ENCODE measurements at places on chromosomes 1 and 21.

- DNase-seq, result no peak
Observed at GRCh38 chr1:21897844-21898243, 39.3 kb downstream of the HSPG2 start.

GRCh38 chr1:160708118-160708517 lies 3.5 kb downstream of the CD48 start:
- DNase-seq, result no peak

GRCh38 chr1:44405031-44405797 lies at the start of gene RNF220:
TSS of gene RNF220 (plus strand) at chr1:44405255.
- peak; percentile 68 for DNase-seq

GRCh38 chr1:63892632-63893395 lies 119.0 kb downstream of the ROR1 start:
- peak; percentile 54 for DNase-seq

- DNase-seq, result no peak
Observed at GRCh38 chr1:36450919-36451305, 661 bp upstream of the OSCP1 start.

- DNase-seq, result peak; percentile 63
Observed at GRCh38 chr1:51189421-51190073, 46.5 kb upstream of the RNF11 start.

- DNase-seq, result no peak
Observed at GRCh38 chr1:173122344-173122935, 71.7 kb upstream of the TNFSF18 start.

DNA sequence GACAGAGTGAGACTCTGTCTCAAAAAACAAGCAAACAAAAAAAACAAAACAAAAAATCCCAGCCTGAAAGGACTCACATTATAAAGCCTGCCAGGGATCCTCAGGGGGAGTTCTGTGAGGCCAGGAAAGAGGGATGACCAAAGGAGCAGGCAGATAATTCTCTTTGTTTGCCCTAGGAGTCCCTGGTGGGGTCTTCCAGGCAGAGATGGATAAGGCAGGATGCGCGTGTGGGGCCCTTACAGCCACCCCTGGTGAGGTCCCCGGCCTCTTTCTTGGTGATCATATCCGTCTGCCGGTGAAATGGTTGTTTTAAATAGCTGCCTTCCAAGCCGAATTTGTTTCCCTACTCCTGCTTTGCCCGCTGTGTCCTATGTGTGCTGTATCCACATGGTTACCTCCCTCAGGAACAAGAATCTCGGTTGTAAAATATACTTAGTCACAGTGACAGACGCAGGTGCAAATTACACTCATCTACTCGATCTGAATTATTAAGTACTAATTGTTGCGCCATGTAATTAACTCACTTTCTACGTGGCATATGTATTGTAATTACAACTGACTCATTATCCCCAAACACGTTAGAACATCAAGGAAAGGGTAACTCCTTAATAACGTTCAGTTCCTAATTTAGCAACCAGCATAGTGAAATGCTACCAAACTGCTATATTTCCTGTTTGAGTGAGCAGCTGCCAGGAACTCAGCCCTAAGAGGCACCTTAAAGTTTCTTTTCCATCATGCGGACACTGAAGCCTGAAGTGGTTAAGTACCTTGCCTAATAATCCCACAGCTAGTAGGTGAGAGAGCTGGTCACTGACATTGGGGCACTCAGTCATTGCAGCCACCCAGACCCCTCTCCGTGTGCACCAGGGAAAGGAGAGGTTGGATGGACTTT lies 106.4 kb downstream of the ZSCAN20 start:
- DNase-seq, result no peak

DNA sequence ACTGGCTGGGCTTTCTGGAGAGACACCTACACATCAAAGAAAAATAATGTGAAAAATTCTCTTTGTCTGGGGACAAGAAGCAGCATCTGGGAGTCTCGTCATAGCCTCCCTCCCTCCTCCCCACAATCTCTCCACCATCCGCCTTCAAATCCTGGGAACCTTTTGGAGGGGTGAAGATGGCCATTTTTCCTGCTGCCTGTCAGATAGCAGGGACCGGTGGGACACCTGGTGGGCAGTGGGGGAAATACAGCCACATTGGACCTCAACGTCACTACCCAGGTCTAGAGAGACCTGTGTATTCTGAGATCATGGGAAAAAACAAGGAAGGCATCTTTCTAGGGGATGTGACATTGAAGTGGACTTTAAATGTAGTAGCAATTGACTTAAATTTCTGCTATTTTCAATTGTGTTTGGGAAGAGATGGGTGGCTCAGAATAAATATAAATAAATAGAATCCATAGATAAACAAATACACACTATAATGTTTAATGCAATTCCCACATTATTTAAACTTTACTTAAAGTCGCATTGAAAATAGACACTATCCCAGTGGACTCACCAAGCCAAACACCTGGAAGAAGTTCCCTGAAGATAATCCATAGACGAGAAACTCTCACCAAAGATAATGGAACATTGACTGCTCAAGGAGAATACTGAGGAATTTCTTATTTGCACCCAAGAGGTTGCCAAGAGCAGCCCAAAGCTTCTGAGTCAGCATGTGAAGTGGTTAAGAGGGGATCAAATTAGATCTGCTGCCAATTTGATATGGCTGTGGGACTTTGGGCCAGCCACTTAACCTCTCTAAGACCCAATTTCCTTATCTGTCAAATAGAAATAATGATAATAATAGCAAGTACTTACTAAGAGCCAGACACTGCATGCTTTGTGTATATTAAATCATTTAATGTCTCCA lies 147.6 kb upstream of the CAMK1G start:
- peak; percentile 58 for DNase-seq

DNA sequence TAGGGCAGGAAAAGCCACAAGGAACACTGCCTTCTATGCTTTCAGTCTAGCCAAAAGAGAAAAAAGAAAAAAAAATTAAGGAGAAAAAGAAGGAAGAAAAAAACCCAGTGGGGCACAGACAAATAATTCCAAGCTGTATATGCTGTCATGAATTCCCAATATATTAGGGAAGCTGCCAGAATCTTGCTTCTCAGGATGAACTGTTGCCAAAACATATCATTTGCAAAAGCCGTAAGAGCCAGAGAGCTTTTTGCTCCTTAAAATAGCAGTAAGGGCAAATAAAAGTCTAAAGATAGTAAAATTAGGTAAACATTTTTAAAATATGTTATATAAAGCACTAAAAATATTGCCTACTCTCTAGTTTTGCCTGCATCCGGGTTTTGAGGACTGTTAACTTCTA lies 52.1 kb downstream of the PGM1 start:
- no peak for DNase-seq

DNA sequence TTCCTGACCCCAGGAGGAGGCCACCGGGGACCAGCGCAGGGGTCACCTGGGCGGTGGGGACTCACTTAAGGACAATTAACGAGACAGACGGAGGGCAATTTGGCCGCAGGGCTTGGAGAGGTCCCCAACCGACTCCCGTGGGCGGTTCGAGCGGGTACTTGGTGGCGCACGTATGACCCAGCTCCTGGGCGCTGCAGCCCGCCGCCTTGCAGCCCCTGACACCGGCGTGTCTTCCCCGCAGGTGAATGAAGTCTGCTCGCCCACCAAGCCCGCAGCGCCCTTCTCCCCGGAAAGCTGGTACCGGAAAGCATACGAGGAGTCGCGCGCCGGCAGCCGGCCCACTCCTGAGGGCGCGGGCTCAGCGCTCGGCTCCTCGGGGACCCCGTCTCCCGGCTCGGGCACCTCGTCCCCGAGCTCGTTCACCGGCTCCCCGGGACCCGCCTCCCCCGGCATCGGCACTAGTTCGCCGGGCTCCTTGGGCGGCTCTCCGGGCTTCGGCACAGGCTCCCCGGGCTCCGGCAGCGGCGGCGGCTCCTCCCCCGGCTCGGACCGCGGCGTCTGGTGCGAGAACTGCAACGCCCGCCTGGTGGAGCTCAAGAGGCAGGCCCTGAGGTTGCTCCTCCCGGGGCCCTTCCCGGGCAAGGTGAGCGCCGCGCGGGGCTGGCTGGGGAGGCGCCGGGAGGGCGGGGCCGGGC lies 1.4 kb downstream of the KIF26B start:
- peak; percentile 78 for DNase-seq

DNA sequence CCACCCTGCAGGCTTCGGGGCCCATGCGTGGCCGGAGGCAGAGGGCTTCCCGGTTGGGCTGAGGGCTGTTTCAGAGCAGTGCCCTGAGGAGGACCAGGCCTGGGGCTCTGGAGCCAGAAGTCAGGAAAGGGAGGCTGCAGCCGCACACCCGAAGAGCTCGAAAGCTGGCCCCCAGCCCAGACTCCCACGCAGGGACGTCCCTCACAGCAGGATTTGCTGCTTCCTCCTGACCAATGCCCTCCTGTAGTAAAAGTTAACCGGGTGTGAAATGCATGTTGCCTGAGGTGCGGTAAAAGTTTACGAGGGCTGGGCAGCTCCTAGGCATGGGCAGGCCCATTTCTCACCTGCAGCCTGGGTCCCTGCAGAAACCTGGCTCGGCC lies 101.5 kb upstream of the ARHGEF16 start:
- DNase-seq, result peak; percentile 86

DNA sequence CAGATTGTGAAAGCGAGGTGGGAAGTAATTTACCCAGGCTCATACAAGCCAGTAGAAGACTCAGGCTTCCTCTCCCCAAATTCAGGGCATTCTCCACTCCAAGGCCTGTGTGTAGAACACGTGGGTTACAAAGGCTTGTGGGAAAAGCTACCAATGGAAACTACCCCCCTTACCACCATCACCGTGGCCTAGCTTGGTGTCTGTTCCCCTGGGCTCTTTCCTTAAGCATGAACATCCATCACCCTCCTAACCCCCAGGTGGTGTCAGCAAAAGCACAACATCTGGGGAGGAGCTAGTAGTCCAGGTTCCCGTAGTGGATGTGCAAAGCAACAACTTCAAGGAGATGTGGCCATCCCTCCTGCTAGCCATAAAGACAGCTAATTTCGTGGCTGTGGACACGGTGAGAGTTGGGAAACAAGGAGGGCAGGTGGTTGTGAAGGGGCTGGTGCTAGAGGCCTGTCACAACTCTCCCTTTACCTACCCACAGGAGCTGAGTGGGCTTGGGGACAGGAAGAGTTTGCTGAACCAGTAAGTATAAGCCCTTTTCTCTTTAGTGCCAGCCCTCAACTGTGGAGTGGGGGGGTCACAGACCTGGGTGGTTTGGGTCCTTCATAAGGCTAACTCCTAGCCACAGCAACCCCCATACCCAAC lies 701 bp upstream of the MUTYH start:
- DNase-seq, result no peak

- no peak for DNase-seq
Observed at GRCh38 chr1:228835911-228836310, 100.6 kb downstream of the RHOU start.

GRCh38 chr1:107653765-107654164 lies 311.2 kb downstream of the VAV3 start:
- DNase-seq, result no peak

- no peak for DNase-seq
Observed at GRCh38 chr1:113073479-113073950, 517 bp downstream of the LRIG2 start.

DNA sequence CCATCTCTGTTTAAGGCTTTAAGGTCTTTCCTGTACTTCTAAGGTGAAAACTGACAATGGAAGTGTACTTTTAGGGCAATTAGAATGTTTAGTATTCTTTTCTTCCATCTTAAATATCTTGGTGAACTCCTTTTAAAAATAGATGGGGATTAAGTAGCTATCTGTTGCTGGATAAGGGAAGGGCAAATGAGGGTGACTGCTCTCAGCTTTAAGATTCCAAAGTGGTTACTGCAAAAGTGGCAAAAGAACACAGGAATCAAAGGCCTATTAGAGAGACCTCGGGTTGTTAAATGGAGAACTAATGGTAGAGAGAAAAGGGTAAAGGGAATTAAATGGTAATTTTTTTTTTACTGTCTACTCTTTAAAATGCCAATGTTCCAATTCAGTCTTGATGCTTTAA lies 774.1 kb upstream of the B3GALT2 start:
- no peak for DNase-seq

- DNase-seq, result no peak
Observed at GRCh38 chr1:23903754-23904153, 9.4 kb downstream of the CNR2 start.

DNA sequence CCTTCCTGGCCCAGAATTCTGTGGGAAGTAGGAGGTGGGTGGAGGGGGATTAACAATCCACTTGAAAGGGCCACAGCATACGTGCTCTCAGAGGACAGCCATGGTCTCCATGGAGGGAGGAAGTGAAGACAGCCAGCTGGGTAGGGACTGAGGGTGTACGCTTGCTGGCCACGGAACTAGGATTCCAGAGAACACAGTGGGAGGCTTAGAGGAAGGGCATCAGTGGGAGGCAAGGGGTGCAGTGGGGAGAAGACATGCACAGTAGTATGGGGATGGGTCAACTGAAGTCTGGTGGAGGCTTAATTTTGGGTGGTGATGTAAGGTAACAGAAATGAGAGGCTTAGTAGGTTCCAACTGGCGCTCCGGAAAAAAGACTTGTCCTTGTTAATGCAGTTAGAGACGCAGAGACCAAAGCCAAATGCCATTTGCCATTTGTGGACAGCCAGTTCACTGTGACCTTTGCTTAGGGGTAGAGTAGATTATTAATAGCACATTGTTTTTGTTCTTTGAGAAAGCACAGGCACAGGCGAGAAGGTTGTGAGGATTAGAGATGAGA lies 103.0 kb downstream of the ZSCAN20 start:
- no peak for DNase-seq

GRCh38 chr21:33434770-33435360 lies 31.7 kb downstream of the IFNGR2 start:
- DNase-seq, result no peak

GRCh38 chr1:106608841-106609240 lies 447.6 kb upstream of the PRMT6 start:
- no peak for DNase-seq

- DNase-seq, result no peak
Observed at GRCh38 chr1:62493656-62494055, 56.8 kb downstream of the USP1 start.

GRCh38 chr1:118881751-118882150 lies 106.4 kb downstream of the TBX15 start:
- no peak for DNase-seq

DNA sequence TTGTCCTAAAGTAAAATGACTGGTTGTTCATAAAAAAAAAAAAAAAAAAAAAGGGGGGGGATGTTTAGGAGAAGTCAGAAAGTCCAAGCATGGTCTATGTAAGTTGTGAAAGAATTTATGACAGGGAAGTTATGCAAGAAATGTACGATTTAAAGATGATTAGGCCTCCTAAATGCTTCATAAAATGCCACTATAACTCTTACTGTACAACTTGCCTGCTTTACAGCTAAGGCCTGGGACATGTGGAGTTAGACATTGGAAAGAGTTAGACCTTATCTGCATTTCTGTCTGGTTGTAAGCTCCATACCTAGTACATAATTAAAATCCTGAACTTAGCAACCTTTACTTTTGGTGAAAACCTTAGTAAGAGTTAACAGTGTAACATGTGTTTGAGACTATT lies 150.0 kb downstream of the TPR start:
- no peak for DNase-seq

- DNase-seq, result no peak
Observed at GRCh38 chr1:12201352-12202189, 28.3 kb upstream of the VPS13D start.

DNA sequence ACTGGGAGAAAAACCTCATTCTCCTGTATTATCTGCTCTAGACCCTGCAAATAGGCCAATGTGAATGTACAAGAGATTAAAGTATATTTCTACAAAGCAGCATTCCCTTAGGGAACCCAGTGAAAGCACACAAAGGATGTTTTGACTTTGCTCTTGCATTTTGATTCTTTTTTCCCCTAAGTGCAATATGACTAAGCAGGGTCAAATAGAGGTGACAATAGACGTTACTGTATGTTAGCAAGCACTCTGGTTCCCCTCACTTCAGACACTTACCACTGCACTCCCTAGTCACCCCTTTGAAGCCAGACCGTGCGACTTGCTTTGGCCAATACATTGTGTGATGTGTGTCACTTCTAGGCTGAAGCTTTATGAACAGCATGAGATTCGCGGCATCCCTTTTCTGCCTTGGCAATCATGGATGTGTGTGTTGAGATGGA lies 209.7 kb downstream of the RHOU start:
- no peak for DNase-seq

- no peak for DNase-seq
Observed at GRCh38 chr1:197810812-197811211, 35.5 kb upstream of the DENND1B start.

All from left kidney (tissue), 8 donors.